ENCODE measurements at places on chromosomes 3 and 15.

GRCh38 chr3:179603321-179603720 is 1.1 kb downstream of the MRPL47 start:
- no peak for DNase-seq

DNA sequence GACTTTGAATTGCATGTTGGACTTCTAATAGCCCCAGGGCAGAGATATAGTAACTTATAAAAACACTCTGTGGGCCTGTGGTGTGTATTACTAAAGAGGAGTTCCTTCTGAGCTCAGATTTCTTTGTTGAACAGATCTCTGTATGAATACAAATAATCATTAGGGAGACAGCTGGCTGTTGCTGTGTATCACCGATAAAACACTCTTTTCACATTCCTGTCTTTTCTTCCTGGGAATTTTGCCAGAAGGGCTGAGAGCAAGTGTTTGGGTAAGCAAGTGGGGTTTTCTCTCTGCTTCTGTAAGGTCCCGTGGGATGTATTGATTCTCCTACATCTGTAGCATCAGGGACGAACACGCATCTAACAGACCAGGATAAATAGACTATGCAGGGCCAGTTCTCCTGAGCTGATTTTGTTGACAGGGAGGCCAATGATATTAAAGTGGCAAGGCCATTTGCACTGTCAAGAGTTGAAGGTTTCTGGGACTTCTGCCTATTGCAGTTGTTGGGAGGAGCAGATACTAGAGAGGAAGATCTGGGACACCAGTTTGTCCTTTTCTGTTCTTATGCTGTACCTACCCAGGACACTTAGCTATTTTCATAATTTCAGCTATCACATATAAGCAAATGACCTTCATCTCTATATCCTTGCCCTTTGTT is 225.9 kb upstream of the CD96 start:
- peak; percentile 87 for DNase-seq

DNA sequence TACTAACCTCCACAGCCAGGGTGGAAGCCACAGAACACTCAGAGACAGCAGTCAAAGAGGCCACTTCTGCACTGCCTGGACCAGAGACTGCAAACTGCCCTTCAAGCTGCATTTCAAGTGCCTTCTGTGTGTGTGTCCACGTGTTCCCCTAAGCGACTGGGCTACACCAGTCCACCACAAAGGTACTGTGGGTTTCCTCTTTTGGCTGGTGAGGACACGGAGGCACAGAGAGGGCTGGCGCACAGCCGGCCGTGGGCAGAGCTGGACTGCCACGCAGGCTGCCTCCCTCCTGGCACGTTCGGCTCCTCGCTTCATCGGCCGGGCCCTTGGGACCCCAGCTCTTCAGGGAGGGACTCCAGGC is 60.9 kb downstream of the MGLL start:
- DNase-seq = no peak

DNA sequence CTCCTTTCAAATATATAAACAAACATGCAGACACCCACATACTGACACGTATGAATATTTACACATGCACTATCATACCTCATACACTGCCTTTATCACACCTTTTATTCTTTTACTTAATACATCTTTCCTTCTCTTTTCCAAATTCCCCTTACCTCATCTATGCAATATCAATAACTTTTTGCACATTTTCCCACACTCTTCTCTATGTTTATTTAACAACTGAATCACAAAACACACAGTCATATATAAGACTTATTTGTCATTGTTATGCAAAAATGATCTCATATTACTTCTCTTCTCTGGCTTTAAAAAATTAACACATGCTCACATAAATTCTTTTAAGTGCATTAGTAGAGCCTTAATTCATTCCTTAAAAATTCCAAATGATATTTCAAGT is 461.4 kb downstream of the DIPK2A start:
- DNase-seq = no peak

- peak; percentile 48 for DNase-seq
Measured at GRCh38 chr3:44913868-44914468, 39.6 kb downstream of the TGM4 start.

Data from NCI-H2171 treated with DMSO at 0.1 percent for 48 hours (cell line).